Putamen (tissue), 1 donor: ENCODE measurements at places on chromosomes 3 and 15.

DNA sequence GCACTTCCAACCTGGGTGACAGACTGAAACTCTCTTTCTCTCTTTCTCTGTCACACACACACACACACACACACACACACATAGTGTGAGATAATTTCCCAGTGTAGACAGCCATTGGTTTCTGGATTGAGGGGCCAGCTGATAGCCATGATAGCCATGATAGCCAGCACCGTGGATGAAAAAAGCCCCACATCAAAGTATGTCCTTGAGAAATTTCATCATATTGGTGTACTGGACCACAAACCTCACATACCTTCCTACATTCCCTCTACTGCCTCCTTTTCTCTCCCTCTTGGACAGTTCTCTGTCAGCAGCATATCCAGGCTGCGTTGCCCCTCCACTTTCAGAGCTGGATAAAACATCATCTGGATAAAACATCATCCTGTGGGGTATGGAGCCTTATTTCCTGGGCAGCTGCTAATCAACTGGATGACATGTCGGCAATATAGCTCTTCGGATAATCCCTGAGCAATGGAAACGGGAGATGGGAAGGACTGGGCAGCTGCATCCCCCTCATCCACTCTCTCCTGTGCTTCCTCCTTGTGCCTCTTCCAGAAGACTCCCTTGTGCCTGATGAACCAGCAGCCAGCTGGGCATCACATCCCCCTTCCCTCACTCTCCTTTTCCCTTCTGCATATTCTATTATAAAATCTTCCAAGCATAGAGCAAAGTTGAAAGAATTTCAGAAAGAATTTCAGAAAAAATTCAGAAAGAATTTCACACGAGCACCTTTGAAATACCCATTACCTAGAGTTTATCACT is 39.3 kb downstream of the GRK7 start:
- DNase-seq: no peak

GRCh38 chr15:67290319-67290718 is 35.7 kb downstream of the IQCH start:
- DNase-seq: no peak

DNA sequence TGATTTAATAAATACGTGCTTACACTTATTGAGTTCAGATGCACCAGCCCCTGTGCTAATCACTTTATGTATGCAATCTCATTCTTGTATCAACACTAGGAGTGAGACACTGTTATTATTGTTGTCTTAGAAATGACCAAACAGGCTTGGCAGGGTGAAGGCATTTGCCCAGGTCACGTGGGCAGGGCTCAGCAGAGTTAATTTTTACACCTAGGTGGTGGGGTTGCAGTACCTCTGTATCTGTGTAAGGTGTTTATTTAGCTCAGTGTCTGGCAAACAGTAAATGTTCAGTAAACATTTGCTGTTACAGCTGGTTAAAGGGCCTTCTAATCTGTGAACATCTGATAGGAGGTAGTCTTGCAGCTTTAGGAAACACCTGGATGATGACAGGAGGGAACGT is 200.0 kb downstream of the CACNA2D3 start:
- DNase-seq: no peak

DNA sequence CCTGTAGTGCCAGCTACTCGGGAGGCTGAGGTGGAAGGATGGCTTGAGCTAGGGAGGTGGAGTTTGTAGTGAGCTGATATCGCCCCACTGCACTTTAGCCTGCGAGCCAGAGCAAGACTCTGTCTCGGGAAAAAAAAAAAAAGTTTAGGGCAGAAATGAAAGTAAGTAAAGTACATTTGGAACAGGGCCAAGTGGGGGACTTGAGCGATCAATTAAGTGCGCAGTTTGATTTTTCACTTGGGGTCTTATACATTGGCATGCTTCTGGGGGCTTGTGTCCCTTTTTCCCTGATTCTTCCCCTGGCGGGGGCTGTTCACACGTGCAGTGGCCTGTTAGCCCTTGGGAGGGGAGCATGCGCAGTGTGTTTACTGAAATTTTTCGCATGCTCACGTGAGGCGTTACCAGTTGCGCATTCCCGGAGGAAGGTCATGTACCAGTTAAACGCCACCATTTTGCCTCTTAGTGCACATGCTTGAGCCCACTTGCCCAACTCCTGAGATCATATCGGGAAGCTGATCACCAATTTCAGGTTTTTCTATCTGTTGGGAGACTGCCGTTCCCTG is 42.0 kb downstream of the GALNT15 start:
- DNase-seq: no peak

DNA sequence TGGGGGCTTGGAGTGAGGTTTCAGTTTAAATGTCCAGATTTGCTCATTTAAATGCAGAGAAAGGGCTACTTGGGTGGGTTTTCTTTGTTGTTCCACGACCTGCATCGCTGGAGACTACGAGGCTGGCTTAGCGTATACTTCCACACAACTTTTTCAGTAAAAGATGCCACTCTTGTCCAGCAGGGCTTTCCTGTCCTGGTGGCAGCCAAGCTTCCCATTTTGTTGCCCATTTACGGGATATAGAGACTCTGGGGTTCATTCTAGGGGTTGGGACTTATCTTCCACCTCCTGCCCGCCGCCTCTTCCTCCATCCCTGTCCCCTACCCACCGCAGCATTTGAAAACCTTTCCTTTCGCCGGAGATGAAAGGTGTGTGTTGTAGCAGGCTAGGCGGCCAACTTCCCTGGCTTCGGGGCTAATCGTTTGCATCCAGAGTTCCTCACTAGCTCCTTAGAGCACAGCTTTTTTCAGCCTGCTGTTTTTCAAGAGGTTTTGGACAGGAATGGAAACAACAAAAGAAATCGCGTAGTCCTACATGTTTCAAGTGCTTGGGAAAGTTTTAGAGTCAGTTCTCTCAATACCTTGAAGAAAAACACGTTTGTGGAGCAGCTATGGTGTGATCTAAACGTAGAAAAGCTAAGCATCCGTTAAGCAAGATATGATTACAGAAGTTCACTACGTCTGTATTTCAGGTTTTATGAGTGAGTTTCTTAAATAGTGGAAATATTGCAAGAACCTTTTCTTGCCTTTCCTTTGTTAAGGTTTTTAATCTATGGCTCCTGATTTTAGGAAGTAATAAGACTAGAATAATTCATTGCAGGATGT is 843 bp downstream of the CHRNA5 start:
- no peak for DNase-seq

GRCh38 chr3:114668099-114668498 is 374.3 kb downstream of the TIGIT start:
- DNase-seq: no peak

DNA sequence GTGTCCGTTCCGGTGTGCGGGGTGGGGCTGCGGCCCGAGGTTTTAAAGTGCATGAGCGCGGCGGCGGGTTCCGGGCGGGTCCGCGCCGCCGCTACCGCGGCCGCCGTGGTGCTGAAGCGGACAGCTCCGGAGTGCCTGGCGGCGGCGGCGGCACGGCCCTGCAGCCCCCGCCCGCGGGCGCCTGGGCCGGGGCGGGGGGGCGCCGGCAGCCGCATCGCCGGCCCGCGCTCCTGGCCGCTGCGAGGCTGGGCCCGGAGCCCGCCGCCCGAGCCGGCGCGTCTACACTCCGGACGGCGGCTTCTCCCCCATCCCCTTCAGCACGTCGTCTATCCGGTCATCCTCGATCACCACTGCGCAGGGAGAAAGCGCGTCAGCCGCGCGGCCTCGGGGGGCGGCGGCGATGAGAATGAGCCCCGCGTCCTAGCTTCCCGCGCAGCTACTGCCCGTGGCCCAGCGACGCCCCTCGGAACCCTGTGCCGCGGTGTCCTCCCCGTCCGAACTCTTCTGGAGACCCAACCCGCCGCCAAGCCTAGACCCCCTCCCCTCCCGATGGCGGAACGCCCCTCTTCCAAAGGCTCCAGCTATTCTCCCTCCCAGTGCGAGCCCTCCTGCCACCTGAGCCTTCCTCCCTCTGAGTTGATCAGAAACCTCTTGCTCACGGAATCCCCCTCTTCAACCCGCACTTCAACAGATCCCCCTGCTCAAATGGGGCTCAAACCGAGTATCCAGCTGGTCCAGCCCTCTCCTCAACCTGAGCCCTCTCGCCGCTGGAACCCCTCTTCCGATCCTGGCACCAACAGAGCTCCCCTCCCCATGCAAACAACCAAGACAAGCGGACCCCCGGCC is 1.3 kb downstream of the CAMK2N2 start:
- no peak for DNase-seq

DNA sequence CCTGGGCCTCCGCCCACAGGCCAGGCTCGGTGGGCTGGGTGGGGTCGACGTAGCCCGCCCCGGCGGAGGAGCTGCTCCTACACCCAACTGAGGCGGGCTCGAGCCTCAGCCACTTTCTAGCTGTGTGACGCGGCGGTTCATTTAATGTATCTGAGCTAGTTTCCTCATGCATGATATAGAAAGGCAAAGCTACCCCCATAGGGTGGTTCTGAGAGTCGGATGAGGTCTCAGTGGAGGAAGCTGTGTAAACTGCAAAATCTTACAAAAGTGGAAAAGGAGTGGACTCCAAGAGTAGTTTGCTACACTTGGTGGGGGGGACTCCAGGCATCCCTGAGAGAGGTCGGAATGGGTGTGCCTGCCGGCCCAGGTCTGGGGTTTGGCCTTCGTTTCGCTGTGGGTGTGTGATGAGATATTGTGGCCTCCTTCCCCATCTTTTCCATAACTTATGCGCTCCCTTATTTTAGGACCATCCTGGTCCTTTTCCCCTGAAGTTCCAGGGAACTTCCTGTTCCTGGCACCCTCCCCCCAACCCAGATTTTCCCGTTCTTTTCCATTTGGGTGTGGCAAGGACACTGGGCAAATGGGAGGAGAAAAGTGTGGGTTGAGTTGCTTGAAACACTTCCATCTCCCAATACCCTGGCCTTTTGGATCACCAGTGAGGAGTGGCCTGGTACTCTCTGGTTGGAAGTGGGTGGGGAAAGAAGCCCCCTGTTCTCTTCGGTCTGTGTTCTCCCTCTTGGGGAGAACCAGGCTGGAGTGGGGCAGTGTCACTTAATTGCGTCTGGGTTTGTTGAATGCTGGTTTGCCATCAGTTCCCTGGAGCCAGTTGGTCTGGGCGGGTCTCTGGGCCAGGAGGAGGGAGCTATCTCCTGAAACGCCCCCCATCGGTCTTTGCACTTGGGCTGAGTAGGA is 1.1 kb downstream of the PDIA5 start:
- no peak for DNase-seq

GRCh38 chr3:44661189-44661588 is 12.7 kb downstream of the ZNF35 start:
- DNase-seq: no peak

DNA sequence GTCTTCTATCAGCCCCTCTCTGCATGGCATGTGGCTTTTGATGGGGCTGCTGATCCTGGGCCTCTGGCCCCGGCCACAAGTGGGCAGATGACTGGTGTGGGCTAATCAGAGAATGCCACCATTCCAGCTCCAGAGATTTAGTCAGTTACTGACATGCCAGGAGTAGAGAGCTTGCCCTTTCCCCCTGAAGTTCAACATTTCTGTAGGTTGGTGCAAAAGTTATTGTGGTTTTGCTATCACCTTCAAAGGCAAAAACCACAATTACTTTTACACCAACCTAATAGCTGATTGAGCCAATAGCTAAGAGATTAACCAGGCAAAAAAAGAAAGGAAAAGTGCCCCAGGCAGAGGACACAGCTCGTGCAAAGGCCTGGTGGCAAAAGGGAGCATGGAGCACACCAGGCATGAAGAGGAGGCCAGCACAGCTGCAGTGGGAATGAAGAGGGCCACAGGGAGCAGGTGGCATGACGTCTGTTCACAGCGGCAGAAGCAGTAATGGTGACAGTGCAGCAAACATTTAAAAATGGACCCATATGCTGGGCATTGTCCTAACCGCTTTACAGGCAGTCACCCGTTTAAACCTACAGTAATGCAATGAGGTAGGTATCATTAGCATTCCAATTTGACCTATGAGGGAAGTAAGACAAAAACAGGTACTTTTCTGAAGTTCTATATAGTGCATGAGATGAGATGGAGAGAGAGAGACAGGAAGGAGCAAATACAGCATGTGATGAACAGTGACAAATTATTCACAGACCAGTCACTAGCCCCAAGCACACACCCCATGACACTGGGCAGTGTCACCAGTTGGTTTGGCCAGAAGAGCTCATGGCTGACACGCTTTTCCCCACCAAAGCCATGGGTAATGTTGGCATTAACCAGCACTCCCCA is 373.0 kb upstream of the PROK2 start:
- no peak for DNase-seq

GRCh38 chr3:13081603-13082360 is 8.6 kb upstream of the IQSEC1 start:
- no peak for DNase-seq

DNA sequence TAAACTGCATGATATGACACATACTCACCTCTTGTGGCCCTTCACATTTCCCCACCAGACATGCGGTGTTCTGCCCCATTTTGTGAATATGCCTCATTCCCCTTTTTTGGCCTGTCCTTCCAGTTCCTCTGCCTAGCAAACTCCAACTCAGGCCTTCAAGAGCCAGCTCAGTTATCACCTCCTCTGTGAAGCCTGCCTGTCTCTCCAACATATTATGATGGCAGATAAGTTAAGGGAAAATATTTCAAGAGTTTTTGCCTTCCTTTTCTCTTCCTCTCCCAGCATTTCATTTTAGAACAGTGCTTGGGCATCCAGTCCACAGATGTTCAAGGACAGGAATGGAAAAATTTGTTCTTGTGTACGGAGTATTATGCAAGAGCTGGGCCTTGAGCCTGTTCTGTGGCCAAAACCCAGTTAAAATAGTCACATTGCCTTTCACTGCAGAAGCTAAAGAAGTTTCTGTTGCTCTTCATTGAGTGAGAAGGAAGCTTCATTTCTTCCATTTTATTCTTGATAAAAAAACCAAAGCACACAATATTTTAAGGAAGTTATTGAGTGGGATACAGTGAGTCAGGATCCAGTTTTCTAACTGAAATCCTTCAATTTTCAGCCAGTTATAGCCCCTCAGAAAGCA is 192.0 kb downstream of the GHSR start:
- DNase-seq: peak; percentile 13

DNA sequence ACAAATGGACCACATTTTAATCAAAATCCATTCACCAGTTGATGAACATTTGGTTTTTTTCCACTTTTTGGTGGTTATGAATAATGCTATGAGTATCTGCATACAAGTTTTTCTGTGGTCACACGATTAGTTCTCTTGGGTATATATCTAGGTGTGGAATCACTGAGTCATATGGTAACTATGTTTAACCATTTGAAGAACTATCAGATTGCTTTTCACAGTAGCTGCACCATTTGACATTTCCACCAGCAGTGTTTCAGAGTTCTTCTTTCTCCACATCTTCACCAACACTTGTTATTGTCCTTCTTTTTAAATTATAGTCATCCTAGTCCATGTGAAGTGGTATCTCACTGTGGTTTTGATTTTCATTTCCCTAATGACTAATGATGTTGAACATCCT is 33.3 kb upstream of the ATG7 start:
- DNase-seq: no peak

DNA sequence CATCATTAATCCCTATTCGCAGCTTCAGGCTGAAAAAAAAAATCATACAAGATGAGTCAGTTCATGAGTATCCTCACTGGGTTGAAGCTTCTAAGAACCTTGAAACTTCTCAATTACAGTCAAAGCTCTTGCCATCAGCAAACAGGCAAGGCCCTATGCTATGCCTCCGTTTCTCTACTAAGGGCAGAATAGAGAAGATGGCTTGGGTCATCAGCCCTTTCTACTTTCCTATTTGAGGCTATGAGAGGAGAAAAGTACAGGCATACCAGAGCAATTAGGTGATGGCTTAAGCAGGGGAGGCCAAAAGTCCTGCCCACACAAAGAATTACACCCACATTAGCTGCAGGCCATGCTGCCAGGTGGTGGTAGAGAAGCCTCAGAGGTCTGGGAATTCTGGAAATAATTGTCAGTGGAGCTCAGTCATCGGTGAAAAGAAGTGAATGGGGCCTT is 89.0 kb downstream of the MRPL46 start:
- no peak for DNase-seq

GRCh38 chr15:101242999-101243336 is 8.9 kb downstream of the CHSY1 start:
- DNase-seq: no peak

GRCh38 chr15:38474155-38474757 is 20.3 kb downstream of the FAM98B start:
- peak; percentile 79 for DNase-seq
